ENCODE measurements at places on chromosomes 6 and 20. TPM values are rescaled to one million over a fixed set of nuclear protein-coding genes. Genes with fewer than 3 reads are reported as not detected.

Gene VSX1
- not detected for total RNA-seq

Gene ZBP1
- 5.8 TPM for total RNA-seq

Gene SEMG1
- total RNA-seq, result not detected

Gene MAP3K7
- total RNA-seq, result 22.0 TPM

Gene SENP6
- 84.4 TPM for total RNA-seq

GRCh38 chr20:32536851-32537656, 48.1 kb downstream of the NOL4L start:
- peak; percentile 68 for DNase-seq

DNA sequence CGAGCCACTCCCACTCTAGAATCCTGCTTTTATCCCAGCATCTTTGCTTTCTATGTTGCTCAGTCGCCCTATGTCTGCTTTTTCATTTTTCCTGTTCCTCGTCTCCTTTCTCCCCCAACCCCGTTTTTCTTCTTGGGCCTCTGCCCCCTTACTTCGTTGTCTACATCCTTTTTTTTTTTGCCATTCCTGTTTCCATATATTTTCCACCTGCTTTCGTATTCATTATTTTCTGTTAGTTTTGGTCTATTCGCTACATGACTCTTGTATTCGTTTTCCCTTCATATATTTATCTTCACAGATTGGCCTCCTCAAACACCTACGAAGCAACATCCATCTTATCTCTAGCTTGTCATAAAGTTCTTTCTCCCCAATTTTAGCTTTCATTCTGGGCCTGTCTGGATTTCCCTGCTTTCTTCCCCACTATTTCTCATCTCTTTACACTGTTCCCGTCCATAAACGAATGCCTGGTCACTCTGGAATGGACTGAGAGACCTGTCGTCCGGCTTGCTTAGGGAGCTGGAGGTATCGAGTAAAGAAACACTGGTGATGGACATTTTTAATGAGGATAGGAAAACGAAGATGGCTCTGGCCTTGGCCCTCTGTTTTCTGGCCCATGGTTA, 915 bp downstream of the PRRC2A start:
- DNase-seq, result no peak

DNA sequence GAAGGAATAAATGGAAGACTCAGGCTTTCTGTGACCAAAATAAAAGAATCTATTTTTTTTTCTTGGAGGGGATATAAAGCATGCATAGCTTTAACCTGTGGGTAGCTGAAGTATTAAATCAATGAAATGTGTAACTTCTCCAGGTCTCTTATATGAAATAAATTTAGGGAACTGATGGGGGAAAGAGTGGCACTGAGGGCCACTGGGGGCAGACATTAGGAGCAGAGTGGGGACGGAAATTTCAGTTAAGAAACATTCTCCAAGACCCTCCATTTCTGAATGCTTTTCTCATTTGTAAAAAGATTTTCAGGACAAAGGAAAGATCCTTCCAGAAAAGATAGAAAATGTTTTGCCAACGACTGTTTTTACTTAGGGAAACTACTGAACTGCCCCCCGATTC, 131.0 kb downstream of the GPX5 start:
- no peak for DNase-seq

GRCh38 chr6:89927791-89928550, 33.7 kb downstream of the GJA10 start:
- DNase-seq, result no peak

DNA sequence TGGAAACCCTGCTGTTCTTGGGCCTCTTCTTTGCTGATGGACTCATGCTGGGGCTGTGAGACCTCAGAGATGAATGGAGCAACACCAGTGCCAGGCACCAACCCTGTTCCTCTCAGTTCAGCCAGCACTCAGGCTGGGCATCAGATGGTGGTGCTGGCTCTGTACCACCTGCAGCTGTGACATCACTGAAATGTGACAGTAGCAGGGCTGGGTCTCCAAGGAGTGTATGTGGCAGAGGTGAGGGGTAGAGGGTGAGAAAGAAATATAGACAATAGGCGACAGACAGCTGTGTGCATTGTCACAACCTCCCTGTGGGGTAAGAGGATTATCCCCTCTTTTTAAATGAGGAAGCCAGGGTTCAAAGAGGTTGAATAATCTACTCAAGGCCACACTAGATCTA, at the start of gene TP53TG5:
Gene TP53TG5, minus strand, starts transcription at position 135 of the 400 bp plus-strand sequence. Its CDS starts 89 bp downstream, at position 46.
- no peak for DNase-seq

- no peak for DNase-seq
These were observed 26.9 kb downstream of the BICRAL start for GRCh38 chr6:42808492-42809483.

DNA sequence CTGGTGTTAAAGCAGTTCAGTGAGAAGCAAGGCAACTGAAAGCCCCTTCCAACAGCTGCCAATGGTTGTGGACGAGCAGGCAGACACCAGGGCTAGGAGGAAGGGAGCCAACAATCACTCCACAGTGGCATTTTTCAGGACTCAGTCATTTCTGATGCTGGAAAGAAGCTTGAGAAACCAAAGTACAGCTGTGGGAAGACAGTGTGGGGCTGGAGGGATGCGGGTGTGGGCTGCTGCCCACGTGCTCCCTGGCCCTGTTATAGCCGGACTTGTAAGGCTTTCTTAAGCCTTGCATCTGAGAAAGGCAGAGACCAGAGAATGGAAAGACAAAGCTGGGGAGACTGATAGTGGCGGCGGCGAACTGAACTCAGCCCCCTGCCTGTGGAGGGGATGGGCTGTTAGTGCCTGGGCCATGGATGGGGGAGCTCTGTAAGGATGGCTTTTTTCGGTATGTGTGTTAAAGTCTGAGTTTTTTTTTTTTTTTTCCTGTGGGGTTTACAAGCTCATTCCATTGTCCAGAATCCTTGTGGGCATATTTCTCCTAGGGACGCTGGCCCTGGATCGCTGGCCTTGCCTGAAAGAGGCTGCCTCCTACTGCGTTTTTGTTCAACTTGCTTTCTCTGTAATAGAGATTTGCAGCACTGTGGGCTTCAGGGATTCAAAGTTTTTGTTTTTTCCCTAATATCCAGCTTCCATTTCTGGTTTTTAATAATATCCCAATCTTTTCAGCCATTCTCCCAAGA, 91.7 kb downstream of the GJA10 start:
- no peak for DNase-seq

Measured in lower lobe of right lung (tissue), 2 donors.